ENCODE measurements at places on chromosomes 2 and 18. TPM values are rescaled to one million over a fixed set of nuclear protein-coding genes. Genes with fewer than 3 reads are reported as not detected.

Gene CNRIP1
- 4.1 TPM for total RNA-seq

Gene RAB6C
- 0.35 TPM for total RNA-seq

Gene TTC39C
- total RNA-seq: 8.1 TPM

Gene SKA1
- 1.0 TPM for total RNA-seq

Gene GAREM1
- 14.5 TPM for total RNA-seq

DNA sequence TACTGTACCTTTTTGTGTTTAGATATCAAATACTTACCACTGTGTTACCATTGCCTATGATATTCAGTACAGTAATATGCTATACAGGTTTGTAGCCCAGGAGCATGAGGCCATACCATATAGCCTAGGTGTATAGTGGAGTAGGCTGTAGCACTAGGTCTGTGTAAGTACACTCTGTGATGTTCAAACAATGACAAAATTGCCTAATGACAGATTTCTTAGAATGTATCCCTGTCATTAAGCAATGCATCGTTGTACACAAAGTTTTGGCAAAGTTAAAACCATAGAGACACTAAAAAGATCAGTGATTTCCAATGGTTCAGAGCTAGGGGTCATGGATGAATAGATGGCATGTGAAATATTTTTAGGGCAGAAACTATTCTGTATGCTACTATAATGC is 415.5 kb downstream of the NCKAP5 start:
- DNase-seq: no peak

DNA sequence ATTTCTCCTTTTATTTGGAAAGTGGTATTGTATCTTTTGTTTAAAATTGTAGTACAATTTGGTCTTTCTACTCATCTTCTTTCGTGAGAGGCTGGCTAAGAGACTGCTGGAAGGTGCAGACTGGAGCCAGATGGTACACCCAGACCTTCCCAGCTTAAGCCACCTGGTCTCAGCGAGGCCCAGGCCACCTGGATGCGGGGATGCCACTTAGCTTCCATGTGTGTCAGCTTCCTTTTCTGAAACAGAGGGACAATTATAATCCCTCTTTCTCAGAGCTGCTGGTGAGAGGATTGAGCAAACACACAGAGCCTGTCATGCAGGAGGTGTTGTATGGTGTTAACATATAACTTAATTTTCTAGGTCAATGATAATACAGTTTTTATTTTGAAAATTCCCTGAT is 17.4 kb downstream of the FARP2 start:
- no peak for DNase-seq

DNA sequence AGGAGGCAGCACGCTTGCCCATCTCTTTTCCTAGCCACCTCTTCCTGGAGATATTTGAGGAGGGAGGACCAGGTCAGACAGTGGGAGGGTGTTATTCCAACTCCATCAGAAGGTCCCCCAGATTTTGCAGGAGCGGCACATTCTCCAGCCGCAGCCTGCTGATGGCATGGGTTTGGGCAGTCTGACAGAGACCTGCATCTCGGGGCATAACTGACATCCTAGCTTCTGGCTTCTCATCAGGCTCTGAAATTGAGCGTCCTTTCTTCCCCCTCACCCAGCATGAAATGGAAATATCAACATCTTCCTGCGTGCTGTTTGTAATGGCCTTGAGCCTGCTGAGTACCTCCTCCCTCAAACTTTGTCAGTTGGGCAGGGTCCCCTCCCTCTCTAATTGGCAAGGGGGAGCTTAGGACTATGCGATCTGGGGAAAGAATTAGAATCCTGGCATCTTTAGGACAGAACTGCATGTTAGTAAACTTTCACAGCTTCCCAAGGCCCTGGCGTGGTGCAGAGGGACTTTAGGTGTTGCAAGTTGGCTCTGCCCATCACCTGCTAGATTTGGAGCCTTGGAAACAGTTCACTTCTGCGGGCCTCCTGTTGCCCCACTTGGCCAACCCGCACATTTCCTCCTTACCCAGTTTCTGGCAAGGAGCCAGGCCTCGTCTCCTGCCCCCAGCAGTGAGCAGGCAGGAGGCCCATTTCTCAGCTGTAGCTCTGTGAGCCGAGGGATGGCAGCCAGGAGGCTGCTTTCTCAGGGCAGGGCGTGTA is 2.2 kb downstream of the ITM2C start:
- DNase-seq: peak; percentile 83

DNA sequence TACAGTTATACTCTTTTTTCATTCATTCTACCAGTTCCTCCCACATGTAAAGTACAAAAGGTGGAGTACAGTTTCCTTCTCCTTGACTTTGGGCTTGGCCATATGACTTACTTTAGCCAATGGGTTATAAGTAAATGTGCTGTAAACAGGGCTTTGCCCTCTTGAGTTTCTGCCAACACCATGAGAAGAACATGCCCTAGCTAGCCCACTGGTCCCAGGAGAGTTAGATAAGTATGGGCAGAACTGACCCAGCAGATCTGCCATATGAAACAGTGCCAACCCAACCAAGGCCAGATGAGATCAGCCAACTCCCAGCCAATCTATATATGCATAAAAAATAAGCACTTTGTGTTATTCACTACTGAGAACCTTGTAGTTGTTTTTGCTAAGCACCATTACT is 25.5 kb downstream of the ZC3H8 start:
- DNase-seq: no peak

GRCh38 chr2:232901736-232902578 is 31.9 kb downstream of the SNORC start:
- no peak for DNase-seq

GRCh38 chr2:240277073-240277806 is 136.8 kb upstream of the OTOS start:
- no peak for DNase-seq

DNA sequence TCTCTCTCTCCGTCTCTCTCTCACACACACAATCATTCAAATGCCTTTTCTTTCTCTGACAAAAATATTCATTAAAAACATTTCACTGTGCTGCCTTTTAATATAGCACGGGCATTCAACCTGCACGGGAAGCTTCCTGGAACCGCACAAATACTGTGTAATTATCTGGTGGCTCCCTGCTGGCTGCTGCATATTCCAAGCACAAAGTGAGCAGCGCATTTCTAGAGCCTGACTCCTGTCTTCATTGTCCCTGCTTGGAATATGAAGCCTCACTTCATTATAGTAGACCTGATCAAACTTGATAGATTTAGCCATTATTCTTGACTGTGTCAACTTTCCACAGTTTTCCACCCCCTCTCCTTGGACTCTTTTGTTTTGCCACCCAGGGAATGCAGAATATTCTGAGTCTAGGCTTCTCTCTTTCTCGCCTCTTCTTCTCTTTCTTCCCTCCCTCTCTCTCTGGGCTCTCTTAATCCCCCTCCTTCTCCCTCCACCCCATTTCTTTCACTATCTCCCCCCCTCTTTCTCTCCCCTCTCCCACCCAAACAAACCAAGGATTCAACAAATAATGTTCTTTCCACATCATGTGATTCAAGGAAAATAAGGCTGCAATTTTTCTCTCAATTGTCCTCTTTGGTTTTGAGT is 672.1 kb upstream of the FANCL start:
- no peak for DNase-seq

GRCh38 chr2:86768189-86768949 is 22.3 kb downstream of the CD8A start:
- no peak for DNase-seq

Measured in mucosa of descending colon (tissue), 3 donors.